ENCODE measurements at places on chromosomes 1 and 21.

DNA sequence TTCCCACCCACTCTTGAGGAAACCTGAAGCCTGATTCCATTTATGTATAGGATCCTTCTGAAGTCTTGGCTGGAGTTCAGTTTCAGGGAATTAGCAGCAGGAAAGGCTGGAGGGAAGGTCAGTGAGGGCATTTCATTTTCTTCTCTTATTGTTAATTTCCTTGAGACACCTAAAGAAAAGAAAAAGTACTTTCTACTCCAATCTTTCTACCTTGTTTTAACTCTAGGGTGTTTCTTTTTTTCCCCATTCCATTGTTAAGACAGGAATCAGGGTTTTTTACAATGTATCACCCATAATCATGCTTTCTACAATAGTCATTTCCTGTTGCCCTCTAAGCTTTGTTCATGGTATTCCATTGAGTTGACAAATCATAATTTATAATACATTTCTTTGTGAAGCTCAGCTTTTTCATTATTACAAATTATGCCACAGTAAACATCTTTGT lies 27.4 kb downstream of the SNRPE start:
- DNase-seq: no peak

- DNase-seq: no peak
These were observed 140.9 kb upstream of the ETS2 start for GRCh38 chr21:38664841-38665240.

DNA sequence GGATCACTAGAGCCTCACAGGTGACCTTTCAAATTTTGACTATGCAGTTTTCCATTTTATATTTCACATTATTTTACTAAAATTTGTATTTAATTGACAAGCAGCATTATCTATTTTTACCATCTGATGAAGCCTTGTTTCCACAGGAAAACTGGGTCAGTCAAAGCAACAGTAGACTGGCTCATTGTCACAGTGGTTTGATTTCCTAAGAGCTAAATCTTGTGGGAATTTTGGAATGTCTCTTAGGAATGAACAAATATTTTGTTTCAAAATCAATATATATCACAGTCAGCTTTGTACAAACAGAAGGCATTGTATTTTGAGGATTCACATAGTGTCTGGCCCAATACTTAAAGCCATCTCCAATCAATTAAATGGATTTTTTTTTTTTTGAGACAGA lies 152.6 kb upstream of the RNPC3 start:
- no peak for DNase-seq

- no peak for DNase-seq
These were observed 7.7 kb upstream of the SLC5A9 start for GRCh38 chr1:48214820-48215219.

- no peak for DNase-seq
These were observed 3.4 kb upstream of the TRIM11 start for GRCh38 chr1:228410015-228410414.

- DNase-seq: no peak
These were observed 5.4 kb upstream of the ZNF281 start for GRCh38 chr1:200415227-200415626.

DNA sequence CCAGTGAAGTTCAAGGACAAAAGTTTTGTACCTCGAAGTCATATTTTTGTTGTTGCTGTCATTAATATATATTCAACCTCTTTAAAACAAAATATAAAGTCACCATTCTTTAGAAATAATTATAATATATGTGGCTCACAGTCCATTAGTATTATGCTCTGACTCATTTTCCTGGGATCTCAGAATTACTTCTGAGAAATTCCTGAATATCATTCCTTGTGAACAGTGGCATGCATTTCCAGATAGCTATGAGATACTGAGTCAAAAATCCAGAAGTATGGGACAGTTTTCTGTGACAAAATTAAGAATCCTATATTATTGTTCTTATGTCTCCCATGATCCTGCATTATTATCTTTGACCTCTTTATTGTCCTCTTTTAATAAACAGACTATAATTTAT lies 13.8 kb upstream of the RGS21 start:
- no peak for DNase-seq

Measured in T-helper 1 cell (primary cell).